Activated T-cell treated with anti-CD3 and anti-CD28 coated beads for 4 hours (primary cell): ENCODE measurements at places on chromosomes 5 and 9.

DNA sequence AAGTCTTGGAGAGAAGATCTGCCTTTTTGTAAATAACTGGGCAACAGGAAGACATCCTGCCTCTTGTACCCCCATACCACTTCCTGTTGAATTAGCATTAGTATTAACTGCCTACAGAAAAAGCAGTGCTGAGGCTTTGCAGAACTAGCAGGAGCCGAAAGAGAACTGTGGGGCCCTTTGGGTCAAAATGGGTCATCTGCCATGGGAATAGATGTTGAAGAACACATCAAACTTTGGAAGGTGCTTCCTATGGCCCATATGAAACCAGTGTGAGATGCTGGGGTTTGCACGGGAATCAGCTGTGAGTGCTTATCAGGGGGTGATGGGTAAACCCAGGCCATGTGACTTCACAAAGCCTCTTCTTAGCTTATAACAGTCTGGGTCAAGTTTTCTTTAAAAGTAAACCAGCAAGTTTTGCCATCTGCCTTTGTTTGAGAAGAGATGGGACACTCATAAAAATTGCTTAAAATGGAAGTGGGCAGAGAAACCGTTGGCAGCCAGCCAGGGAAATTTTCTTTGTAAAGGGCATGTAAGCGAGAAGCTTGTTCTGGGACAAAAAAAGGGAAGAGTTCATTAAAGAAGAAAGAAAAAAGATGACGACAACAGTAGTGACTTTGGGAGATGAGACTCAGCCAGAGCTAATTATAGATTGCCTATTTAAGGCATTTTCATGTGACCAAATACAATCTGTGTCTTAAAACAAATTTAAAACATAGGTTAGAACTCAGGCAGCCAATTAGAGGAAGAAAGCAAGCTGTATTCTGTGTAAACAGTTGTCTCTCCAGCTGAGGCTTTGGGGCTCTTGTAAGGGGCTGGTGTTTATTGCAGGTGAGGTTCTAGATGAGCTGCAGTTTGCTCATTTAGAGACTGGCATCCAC, 4.4 kb downstream of the SLC25A25 start:
- DNase-seq, result peak; percentile 43

DNA sequence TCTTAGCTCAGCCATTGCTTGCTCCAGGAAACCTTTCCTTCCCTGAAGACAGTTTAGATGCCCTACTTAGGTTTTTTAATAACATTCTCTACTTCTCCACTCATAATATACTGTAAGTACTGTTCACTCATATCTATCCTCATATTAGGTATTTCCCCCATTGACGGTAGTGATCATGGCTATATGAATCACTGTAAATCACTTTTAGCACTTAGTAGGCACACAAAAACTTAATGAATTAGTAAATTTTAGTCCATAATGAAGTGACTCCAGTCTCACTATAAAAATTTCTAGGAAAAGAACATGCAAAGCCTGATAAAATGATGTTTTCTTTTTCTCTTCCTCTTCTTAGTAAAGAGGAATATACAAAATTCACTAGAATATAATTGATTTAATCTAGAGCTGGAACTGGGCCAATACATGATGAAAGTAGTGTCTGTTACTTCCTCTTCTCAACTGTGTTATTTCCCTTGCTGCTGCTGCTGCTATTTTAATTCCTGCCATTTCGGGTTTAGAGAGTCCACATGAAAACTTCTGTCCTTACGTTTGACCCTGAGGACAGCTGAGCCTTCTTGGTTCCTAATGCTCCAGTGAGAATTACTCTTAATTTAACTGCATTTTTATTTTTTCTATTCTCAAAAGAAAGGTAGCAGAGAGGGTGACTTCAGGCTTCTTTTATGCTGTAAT, 73.5 kb downstream of the LNPEP start:
- no peak for DNase-seq

DNA sequence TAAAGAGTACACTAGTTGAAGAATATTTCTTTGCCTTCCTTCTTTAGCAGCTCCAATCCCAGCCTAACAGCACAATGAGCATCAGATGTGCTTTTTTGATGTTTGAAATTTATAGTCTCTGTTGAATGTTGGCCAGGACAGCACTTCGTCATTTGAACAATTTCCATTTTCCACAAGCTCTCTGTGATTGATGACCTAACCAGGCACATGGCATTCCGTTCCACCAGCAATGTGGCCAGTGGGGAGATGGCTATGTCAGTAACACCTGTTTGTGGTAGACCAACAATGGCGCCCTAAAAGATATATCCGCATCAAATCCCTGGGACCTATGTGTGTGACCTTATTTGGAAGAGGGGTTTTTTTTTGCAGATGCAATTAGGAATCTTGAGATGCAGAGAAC, 66.8 kb downstream of the PALM2AKAP2 start:
- DNase-seq, result no peak

- no peak for DNase-seq
Observed at GRCh38 chr9:38153152-38153909, 84.3 kb upstream of the SHB start.

DNA sequence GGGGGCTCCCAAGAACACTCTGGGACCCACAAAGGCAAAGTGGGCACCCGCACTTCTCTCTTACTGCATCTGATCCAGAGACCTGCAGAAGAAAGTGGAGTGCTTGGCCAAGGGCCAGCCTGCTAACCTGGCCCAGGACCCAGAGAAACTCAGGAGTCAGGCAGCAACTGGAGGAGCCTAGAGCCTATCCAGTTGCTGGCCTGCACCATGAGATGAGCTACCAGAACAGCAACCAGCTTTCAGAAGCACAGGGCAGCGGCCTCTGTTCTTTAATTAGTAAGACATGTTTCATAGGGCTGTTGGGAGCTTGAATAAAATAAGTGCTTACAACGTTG, 298.3 kb downstream of the GADD45G start:
- no peak for DNase-seq

DNA sequence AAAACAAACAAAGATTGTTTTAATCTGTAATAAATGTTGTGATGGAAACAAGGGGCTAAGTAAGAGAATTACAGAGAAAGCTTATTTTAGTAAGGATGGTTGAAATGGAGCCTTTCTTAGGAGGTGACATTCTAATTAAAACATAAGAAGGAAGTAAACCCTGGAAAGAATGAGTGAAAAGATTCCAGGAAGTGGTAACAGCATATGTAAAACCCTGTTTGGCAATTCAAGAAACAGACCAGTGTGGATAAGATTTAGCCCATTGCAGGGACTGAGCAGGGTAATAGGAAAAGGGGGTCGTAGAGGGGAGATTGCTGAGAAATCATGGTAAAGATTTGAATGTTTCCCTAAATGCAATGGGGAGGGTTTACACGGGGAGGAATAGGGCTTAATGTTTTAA, 21.6 kb upstream of the PIP5K1B start:
- no peak for DNase-seq

- no peak for DNase-seq
Observed at GRCh38 chr5:171945066-171945465, 61.4 kb downstream of the FBXW11 start.

DNA sequence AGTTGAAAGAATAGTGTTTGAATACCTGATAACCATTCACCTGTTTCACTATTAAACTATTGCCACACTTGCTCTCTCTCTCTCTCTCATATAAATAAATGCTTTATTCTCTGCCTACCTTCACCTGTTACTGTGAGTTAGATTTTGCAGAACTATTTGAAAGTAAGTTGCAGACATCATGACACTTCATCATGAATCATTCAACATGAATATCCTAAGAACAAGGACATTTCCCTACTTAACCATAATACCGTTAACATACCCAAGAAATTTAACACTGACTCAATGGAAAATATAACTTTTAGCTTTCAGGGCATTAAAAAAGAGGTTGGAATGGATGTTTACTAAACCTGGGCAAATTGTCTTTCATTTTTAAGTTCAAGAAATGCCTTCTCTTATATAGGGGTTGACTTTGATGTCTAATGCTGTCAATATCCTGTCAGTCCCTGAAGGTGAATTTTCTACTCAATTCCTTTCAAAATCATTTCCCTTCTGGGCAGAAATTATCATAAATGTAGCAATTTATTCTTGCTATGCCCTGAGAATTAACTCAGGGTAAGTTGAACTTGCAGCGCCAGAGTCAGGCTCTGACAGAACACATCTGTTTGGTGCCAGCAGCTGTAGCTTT, 582.6 kb upstream of the TLE4 start:
- DNase-seq, result no peak

DNA sequence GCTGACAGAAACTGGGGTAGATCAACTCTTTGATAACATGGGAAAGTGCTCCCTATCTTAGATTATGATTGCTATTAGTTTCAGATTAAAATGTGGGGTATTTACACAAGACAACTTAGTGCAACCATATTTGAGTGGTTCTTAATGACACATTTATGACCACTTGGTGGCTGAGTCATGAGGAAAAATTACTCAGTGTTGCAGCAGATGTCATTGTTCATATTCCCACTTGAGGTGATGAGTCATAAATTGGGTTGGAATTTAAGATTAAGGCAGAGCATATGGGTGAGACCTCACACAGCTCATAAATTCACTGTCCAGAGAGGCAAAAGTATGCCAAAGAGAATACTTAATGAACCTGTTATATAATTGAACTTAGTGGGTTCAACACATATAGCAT, 408.3 kb downstream of the DMRT2 start:
- DNase-seq, result no peak

GRCh38 chr9:18544456-18544855, 70.5 kb downstream of the ADAMTSL1 start:
- no peak for DNase-seq

- DNase-seq, result no peak
Observed at GRCh38 chr9:33851301-33851700, 34.3 kb downstream of the UBE2R2 start.

- DNase-seq, result no peak
Observed at GRCh38 chr9:76984486-76984885, 35.0 kb upstream of the FOXB2 start.

DNA sequence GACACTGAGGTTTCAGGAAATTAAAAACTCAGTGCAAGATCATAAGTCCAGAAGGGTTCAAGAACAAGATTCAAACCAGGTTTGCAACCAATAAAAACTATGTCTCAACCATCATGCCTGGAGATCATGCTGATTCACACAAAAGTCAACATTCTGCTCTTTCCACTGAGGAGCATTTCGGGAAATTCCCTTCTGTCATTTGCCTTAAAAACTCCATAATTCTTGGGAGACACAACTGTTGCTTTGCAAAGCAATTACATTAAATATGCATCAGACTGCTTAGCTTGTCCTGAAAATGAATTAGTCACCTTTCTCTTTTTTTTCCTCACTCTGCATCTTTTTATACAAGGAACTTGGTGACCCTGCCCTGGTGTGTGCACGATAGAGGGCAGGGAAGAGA, 275.9 kb upstream of the ZNF462 start:
- DNase-seq, result no peak

- DNase-seq, result no peak
Observed at GRCh38 chr9:137308057-137308619, 6.1 kb upstream of the NRARP start.

GRCh38 chr9:113343732-113344231, 3.7 kb upstream of the WDR31 start:
- no peak for DNase-seq

- no peak for DNase-seq
Observed at GRCh38 chr9:76486151-76486550, 27.2 kb downstream of the GCNT1 start.

- no peak for DNase-seq
Observed at GRCh38 chr9:110093417-110093816, 114.5 kb downstream of the C9orf152 start.

- no peak for DNase-seq
Observed at GRCh38 chr5:158606233-158606632, 493.5 kb downstream of the EBF1 start.

GRCh38 chr5:81241961-81242648, 9.0 kb downstream of the CKMT2 start:
- no peak for DNase-seq

GRCh38 chr5:113510836-113511451, 2.5 kb upstream of the YTHDC2 start:
- no peak for DNase-seq

DNA sequence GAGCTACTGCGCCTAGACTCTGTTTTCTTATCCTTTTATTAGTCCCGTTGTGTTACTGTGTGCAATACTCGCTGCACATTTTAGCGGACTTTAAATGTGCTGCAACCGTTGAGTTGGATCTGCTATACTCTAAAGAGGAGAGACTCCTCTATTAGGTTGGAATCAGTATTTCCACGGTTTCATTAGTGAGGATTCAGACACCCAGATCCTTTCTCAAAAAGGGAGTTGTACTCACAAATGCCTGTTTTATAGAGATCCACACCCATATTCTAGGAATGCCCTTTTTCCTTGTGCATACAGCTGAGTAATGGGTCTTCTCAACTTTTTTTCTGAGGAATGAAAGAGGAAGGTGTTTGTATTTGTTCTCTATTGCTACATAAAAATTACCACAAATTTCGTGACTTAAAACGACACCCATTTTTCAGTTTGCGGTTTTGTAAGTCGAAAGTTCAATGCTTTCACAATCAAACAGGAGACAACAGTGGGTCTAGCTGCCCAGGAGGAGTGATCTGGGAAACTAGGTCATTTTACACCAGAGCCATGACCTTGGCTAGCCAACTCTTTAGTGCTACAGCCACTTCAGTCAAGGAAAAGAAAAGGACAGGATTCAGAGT, 52.8 kb upstream of the SLC44A1 start:
- no peak for DNase-seq

DNA sequence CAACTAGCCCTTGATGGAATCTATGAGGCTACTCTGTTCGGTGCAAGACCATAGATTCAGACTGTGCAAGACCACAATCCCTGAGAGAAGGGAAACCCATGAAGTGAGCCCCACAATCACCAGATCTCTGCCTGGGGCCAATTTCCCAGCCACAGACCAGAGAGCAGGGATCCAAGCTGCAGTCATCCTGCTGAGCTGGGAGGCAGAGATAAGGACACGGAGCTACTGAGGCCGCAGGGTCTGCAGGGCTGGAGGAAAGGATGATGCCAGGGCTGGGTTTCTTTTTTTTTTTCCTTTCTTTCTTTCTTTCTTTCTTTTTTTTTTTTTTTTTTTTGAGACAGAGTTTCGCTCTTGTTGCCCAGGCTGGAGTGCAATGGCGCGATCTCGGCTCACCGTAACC, 47.7 kb upstream of the FUBP3 start:
- DNase-seq, result no peak

DNA sequence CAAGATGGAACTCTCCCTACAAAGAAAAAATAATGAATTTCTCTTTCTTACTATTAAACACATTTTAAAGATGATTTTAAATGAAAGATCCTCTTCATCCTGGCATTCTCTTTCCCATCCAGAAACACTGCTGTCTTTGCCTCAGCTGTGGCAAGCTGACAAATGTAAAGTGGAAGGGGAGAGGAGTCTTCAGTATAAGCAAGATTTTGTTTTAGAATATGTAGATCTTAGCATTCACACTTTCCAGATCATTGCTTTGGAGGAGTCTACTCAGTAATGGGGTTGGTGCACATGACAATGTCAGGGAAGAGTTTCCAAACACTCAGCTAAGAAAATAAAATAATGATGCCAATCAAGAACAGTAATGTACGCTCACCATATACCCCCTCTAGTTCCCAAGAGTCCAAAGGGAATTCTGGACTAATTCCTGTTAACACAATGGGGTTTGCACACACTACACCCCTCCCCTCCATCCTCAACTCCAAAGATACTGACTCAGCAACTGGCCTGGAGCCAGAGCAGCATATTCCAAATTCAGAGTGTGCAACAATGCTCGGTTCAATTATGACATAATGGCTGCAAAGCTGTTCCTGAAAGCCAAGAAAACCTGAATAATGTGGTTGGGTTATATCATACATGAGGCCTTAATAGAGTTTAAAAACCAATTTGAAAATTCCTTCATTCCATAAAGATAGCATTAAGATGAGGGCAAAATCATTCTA, 4.6 kb downstream of the C5orf63 start:
- no peak for DNase-seq

- DNase-seq, result no peak
Observed at GRCh38 chr9:127854184-127854806, at the start of gene ENG. ENG (minus strand) TSS chr9:127854658; CDS start chr9:127854355, 303 bp downstream.

- no peak for DNase-seq
Observed at GRCh38 chr5:125552486-125552885, 806.0 kb upstream of the ZNF608 start.
